ENCODE measurements at places on chromosomes 12 and 14.

GRCh38 chr14:98008381-98009113 is 1211.4 kb downstream of the VRK1 start:
- no peak for DNase-seq

DNA sequence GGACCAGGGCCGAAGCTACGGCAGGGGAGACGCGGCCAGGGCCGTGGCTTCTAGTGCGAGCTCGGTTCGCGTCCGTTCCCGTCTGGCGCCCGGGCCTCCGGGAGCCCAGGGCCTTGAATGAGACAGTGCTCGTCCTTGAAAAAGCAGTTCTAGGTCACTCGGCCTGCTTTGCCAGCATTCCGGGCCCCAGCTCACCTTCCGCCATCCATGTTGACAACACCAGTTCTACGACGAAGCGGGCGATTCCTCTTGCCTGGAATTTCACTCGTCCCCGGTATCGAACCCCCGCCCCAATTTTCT is 4.5 kb downstream of the OR10AD1 start:
- DNase-seq: no peak

DNA sequence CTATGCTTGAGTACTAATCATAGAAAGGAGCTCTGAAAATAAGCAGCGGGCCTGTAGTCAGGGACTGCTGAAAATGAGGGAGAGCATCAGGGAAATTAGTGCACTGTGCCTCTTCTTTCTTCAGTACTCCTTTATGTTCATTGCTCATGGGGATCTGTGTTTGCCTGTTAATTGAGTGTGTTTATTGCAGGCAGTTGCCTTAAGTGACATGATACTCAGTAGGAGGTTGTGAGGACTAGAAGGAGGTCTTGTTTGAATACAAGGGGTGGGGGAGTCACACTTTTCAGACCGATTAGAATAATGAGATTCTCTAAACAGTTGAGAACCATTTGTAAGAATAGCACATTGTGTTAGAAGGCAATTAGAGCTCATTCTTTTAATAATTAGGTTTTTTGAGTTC is 102.6 kb upstream of the SLCO1C1 start:
- no peak for DNase-seq

DNA sequence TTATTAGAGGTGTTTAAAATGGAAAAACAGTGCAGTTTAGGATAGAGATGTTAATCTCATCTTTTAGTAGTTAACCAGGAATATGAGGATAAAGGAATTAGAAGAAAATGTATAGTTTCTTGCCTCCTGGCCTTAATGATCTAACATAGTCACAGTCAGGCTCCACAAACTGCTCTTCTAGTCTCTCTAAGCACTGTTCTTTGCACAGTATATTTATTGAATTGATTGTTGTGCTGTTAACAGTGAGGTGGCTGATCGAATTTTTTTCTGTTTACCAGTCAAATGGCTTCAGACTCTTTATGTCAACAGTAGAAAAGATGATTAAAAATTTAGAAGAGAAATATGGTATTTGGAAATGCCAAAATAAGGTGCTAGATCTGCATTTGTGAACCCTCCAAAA is 37.8 kb downstream of the ATF7IP start:
- no peak for DNase-seq

GRCh38 chr12:15700595-15700994 is 88.6 kb downstream of the EPS8 start:
- DNase-seq: no peak

- no peak for DNase-seq
Observed at GRCh38 chr12:124397399-124397679, 102.4 kb downstream of the RFLNA start.

DNA sequence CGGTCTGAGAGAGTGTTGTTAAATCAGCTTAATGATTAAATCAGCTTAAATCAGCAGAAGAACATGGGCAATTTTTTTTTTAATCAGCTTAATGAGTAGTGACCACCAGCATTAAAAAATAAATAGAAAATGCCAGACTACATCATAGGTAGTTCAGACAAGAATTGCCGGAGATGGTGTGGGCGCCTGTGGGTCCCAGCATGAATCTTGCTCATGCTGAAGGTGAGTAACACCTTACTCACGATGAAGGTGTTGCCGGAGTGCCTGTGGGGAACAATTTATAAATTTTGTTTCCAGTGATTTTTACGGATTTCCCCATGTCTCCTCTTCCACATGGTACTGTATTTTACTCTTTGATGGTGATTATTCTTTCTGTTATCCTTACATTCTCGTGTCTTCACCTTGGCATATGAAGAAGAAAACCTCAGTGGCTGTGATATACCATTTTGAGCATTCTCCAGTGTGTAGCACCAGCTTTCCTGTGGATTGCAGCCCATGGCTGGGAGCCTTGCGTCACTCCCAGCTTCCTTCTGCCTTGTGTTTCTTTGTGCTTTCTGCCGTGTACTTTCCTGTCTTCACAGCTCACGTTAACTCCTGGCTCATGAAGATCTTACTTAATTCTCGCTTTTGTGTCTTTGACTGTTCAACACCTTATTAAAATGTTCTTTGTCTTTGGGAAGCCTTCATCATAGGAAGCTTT is 4.7 kb downstream of the TDRD9 start:
- no peak for DNase-seq

GRCh38 chr12:66803930-66804329 is 125.1 kb upstream of the GRIP1 start:
- DNase-seq: no peak

GRCh38 chr12:15234011-15234410 is 12.8 kb upstream of the RERG start:
- no peak for DNase-seq
